Kidney (tissue), 22 donors: ENCODE measurements at places on chromosomes 7 and 10. TPM values are rescaled to one million over a fixed set of nuclear protein-coding genes. Genes with fewer than 3 reads are reported as not detected.

The FLNC gene
- total RNA-seq = 12.2 TPM

The UNC5B gene
- 22.6 TPM for total RNA-seq

The AOAH gene
- 24.7 TPM for total RNA-seq

The CPA5 gene
- total RNA-seq = 1.1 TPM

The BAMBI gene
- total RNA-seq = 19.5 TPM

The RBM20 gene
- 2.1 TPM for total RNA-seq

The EMX2 gene
- total RNA-seq = 82.8 TPM

The LIPJ gene
- not detected for total RNA-seq

DNA sequence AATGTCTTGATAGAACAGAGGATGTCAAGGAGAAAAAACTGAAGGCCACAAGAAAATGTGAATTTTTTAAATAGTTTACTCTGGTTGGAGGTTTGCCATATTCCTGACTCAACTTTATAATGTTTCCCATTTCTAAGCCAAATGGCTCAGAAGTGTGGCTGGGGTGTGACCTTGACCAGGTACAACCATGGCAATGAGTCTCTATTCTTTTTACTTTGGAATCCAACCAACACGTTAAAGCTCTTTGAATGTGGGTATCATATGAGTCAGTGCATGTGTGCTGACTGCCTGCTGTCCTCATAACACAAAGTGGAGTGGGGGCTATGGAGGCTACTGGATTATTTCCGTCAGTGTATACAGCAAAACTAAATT lies 33.5 kb upstream of the DLD start:
- H3K27ac ChIP-seq = no peak overlapping the region
- DNase-seq = no peak
- H3K4me3 ChIP-seq = no peak overlapping the region
- H3K4me1 ChIP-seq = peaks cover 3% of the 10 kb centered on the region

DNA sequence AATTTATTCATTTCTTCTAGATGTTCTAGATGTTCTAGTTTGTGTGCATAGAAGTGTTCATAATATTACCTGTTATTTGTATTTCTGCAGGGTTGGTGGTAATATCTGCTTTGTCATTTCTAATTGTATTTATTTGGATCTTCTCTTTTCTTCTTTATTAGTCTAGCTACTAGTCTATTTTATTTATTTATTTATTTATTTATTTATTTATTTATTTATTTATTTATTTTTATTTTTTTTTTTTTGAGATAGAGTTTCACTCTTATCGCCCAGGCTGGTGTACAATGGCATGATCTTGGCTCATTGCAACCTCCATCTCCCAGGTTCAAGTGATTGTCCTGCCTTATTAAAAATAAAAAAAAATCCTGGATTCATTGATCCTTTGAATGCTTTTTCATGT lies 114.8 kb upstream of the THSD7A start:
- H3K27me3 ChIP-seq = no peaks in the 10 kb centered on the region
- H3K4me3 ChIP-seq = no peak overlapping the region
- no peaks in the 10 kb centered on the region for H3K36me3 ChIP-seq
- DNase-seq = no peak

- no peak overlapping the region for H3K27ac ChIP-seq
- H3K36me3 ChIP-seq = no peaks in the 10 kb centered on the region
- no peaks in the 10 kb centered on the region for H3K4me1 ChIP-seq
These were observed 6.8 kb downstream of the ITGA8 start for GRCh38 chr10:15712883-15713282.

DNA sequence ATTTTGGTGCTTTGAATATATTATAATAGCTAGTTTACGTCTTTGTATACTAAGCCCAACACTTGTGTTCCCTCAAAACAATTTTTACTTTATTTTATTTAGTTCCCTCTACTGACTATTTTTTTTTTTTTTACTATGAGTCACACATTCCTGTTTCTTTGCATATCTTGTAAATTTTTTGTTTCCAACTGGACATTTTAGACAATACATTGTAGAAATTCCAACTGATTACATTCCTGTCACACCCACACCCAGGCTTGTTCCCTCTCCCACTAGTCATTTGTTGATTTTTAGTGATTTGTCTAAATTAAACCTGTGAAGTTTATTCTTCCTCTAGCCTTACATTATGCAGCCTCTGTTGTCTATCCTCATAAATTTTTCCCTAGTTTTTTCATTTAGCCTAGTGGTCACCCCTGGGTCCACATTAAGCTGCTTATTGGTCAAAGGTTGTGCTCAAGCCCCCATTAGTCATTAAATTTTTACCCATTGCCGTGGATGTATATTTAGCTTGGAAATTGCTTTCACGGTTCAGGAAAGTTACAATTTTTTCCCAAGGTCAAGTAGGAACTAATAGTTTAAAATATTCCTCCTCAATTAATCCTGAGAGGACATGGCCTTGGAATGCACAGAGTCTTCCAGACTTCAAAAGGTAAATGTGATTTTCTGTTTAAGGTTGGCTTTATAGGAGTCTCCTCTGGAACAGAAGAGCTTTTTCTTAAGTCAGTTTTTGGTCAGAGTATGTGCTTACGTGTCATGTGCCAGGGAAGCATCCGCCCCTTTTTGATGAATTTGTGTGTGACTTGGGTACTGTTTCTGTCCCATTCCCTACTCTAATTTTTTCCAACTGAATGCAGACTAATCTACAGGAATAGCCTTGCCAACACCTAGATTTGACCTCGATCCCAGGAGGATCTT lies 207.6 kb upstream of the TMEM72 start:
- H3K27me3 ChIP-seq = no peaks in the 10 kb centered on the region
- DNase-seq = no peak
- H3K4me3 ChIP-seq = no peak overlapping the region

GRCh38 chr10:32939296-32940111 lies 18.5 kb downstream of the ITGB1 start:
- no peaks in the 10 kb centered on the region for H3K36me3 ChIP-seq
- H3K4me1 ChIP-seq = peaks cover 47% of the 10 kb centered on the region
- DNase-seq = no peak
- H3K4me3 ChIP-seq = no peak overlapping the region
- no peaks in the 10 kb centered on the region for H3K27me3 ChIP-seq
- H3K27ac ChIP-seq = no peak overlapping the region

DNA sequence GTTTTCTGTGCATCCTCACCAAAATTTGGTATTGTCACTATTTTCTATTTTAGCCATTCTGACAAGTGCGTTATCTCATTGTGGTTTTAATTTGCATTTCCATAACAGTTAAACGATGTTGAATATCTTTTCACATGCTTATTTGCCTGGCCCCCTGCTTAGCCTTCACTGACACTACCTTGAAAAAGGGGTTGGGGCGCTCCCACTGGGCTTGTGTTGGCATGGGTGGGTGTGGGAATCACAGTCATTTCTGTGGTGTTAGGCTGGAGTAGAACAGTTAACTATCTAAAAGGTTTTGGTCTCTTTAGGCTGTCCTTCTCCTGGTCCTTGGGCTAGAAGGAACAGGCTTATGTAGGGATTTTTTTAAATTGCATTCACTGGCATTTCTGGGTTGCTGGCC lies 72.2 kb upstream of the TMEM140 start:
- DNase-seq = no peak
- no peak overlapping the region for H3K27ac ChIP-seq
- no peaks in the 10 kb centered on the region for H3K27me3 ChIP-seq
- H3K36me3 ChIP-seq = no peaks in the 10 kb centered on the region
- H3K4me1 ChIP-seq = no peaks in the 10 kb centered on the region

- no peak overlapping the region for H3K4me3 ChIP-seq
- no peaks in the 10 kb centered on the region for H3K27me3 ChIP-seq
- DNase-seq = no peak
These were observed 31.9 kb downstream of the HEPACAM2 start for GRCh38 chr7:93194386-93194785.

GRCh38 chr10:103564776-103565520 lies 71.4 kb downstream of the NEURL1 start:
- H3K4me3 ChIP-seq = no peak overlapping the region
- no peaks in the 10 kb centered on the region for H3K4me1 ChIP-seq
- no peaks in the 10 kb centered on the region for H3K36me3 ChIP-seq
- DNase-seq = no peak

GRCh38 chr7:90298145-90299038 lies 22.7 kb downstream of the FAM237B start:
- H3K27ac ChIP-seq = no peak overlapping the region
- H3K4me1 ChIP-seq = no peaks in the 10 kb centered on the region
- H3K36me3 ChIP-seq = no peaks in the 10 kb centered on the region
- no peak overlapping the region for H3K4me3 ChIP-seq
- DNase-seq = no peak

DNA sequence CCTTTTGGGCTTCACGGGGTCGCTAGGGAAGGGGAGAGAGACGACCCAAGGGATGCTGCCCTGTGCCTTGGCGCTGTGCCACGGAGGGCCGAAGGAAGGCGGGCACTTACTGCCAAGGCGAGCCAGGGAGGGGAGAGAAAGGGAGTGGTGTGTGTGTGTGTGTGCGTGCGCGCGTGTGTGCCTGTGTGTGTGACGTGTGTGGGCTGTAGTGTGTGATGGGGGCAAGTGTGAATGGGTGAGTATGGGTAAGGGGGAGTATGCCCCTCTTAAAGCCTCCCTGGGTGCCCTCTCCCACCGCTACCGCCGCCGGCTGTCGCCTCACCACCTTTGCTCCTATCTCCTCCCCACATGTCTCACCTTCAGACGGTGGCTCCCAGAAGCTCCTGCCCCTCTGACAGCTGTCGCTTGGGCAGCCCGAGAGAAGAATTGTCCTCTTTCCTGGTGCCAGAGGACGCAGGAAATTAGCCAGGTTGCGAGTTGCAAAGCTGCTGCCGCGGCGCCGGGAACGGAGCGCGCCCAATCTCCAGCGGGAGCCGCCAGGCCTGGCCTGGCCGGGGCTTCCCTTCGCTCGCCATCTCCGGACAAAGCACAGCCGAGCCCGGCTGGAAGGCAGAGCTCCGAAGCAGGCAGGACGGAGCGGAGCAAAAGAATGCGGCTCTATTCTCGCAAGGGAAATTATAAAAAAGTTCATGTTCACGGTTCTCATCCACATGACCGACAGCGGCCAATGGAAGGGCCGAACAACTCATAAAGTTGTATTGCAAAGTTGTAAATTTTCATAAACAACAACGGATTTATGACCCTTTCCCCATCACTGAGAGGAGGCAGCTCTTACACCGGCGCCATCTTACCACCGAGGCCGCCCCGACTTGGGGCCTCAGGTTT lies at the start of gene HOXA3:
Gene HOXA3 (minus strand): TSS at position 653 of the 885 bp plus-strand sequence. CDS start 41,943 bp downstream, outside the sequence.
- peak within 1 kb of the TSS; percentile 97 for H3K27ac ChIP-seq
- no peaks in the 10 kb centered on the region for H3K36me3 ChIP-seq
- peak within 1 kb of the TSS; percentile 83 for H3K4me3 ChIP-seq
- peak; percentile 92 for DNase-seq
- peaks cover 20% of the 10 kb centered on the region for H3K4me1 ChIP-seq

GRCh38 chr10:83983578-83984255 lies 155.6 kb upstream of the GHITM start:
- H3K4me3 ChIP-seq = no peak overlapping the region
- DNase-seq = peak; percentile 66
- no peak overlapping the region for H3K27ac ChIP-seq
- H3K4me1 ChIP-seq = no peaks in the 10 kb centered on the region
- no peaks in the 10 kb centered on the region for H3K36me3 ChIP-seq
- no peaks in the 10 kb centered on the region for H3K27me3 ChIP-seq

DNA sequence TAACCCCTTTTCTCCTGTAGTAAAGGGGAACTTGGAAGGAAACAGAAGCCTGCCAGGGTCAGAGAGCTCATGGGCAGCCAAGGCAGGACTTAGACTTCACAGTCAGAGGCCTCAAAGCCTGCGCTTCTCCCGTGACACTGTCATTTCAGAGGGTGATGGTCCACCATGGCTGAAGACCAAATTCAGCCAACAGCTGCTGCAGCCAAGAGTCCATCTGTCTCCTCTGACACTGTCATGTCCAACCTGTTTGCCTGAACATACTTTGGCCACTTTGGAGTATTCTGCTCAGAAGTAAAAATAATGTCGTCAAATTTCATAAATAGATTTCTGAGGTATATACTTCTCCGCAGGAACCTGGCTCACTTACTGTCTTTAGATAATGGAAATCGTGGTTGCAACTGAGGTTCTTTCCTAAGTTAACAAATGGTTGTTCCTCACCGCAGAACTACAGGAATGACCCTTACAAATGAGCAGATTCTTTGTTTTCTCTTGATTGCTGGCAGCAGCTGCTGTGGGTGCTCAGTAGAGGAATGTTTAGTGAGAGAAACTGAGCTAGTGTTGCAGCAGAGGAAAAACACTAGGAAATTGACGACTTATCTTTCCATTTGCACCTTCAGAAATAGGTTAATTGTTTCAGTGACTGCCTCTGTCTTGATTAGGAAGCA lies 626.5 kb downstream of the SDK1 start:
- no peaks in the 10 kb centered on the region for H3K36me3 ChIP-seq
- H3K27ac ChIP-seq = no peak overlapping the region
- no peak overlapping the region for H3K4me3 ChIP-seq

DNA sequence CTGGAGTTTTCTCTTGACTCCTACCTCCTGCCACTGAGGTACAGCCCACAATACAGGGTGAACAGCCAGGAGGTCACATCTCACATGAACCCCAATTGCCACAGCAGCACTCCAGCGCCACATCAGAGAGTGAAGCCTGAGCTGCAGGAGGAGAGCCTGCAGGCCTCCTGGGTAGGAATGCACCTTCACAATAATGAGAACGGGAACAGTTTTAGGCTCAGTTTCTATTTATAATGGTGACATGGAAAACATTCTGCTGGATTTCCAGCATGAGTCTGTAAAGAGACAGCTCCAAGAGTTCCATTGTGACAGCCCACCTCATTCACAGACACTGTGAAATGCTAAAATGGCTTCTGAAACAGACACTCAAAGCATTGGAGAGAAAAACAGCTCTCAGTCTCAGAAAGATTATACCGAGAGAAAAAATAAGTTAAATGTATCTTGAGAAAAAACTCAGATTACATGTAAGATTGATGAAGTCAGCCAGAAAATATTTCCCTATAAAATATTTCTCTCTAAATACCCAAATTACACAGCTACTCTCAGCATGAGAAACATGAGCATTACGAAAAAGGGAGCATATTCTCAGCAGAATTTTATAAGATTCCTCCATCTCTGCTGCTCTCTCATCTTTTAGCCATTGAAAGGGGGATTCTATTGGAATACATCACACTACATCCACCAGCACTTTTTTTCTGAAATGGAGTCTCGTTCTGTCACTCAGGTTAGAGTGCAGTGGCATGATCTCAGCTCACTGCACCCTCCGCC lies 11.3 kb downstream of the ZNF680 start:
- no peak overlapping the region for H3K4me3 ChIP-seq
- H3K27ac ChIP-seq = no peak overlapping the region
- no peaks in the 10 kb centered on the region for H3K36me3 ChIP-seq
- H3K4me1 ChIP-seq = peaks cover 7% of the 10 kb centered on the region

- no peaks in the 10 kb centered on the region for H3K36me3 ChIP-seq
- no peaks in the 10 kb centered on the region for H3K4me1 ChIP-seq
- no peak for DNase-seq
- H3K27ac ChIP-seq = no peak overlapping the region
These were observed 38.6 kb downstream of the HACD1 start for GRCh38 chr10:17578603-17579002.

DNA sequence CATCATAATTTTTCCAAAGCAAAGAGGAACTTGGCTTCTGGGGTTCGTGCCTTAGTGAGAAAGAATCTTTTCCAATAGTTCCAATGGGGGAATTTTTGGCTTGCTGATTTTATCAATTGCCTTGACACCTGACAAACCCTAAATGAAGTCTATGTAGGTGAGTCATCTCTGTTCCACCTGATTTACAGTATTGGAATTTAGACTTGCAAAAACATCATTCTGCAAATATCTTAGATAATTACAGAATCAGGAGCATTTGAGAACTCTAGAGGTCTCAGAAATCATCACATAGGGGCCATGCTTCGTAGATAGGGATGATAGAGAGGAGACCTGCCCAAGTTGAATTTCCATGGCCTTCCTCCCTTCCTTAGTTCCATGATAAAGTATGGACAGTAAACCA lies 9.3 kb downstream of the SLC35G1 start:
- no peaks in the 10 kb centered on the region for H3K36me3 ChIP-seq
- H3K27me3 ChIP-seq = no peaks in the 10 kb centered on the region
- no peak overlapping the region for H3K4me3 ChIP-seq
- H3K4me1 ChIP-seq = no peaks in the 10 kb centered on the region
- no peak for DNase-seq
- H3K27ac ChIP-seq = no peak overlapping the region
